Colonic mucosa (tissue), 4 donors: ENCODE measurements at places on chromosomes 7 and 10.

DNA sequence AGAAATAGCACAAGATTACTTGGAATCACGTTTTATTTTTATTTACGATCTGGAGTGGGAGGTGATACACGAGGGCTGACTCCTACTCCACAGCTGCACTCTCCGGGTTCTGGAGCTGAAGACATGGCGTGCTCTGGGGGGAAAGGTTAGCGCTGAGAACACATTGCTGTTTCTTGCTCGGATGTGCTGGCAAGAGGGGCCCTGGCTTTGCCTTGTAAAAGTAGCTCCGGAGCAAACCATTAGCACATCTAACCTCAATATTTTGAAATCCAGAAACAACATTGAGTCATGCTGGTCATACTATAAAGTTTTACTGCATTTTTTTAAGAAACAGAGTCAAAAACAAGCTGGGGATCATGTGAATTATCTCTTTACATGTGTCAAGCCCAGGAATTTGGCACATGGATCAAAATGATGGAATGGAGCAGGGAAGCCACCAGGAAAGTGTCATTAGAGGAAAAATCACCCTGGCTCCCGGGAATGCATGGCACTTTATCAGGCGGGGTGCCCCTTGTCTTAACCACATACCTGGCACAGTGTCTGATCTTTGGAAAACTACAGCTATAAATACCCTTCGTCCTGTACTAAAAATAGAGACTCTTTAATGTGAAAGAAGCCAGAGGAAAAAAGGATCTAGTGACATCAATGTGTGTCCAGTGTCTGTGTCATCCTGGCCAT lies 31.6 kb upstream of the LYZL1 start:
- DNase-seq, result no peak

DNA sequence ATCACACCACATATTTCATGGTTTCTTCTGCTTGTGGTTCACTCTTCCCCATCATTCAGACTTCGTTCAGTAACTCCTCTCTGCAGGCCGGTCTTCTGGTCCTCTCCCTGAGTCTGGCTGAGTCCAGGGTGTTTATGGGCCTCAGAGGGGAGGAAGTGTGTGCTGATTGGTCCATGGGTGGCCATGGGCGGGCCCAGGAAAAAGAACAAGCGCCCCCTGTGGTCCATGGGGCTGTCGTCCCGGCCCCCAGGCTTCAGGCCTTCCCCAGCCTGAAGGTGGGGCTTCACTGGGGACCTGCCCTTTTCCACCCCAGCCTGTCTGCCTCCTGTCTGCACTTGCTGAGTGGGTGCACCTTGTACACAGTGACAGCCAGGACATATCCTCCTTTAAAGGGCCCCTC lies 123.7 kb downstream of the VIPR2 start:
- no peak for DNase-seq

DNA sequence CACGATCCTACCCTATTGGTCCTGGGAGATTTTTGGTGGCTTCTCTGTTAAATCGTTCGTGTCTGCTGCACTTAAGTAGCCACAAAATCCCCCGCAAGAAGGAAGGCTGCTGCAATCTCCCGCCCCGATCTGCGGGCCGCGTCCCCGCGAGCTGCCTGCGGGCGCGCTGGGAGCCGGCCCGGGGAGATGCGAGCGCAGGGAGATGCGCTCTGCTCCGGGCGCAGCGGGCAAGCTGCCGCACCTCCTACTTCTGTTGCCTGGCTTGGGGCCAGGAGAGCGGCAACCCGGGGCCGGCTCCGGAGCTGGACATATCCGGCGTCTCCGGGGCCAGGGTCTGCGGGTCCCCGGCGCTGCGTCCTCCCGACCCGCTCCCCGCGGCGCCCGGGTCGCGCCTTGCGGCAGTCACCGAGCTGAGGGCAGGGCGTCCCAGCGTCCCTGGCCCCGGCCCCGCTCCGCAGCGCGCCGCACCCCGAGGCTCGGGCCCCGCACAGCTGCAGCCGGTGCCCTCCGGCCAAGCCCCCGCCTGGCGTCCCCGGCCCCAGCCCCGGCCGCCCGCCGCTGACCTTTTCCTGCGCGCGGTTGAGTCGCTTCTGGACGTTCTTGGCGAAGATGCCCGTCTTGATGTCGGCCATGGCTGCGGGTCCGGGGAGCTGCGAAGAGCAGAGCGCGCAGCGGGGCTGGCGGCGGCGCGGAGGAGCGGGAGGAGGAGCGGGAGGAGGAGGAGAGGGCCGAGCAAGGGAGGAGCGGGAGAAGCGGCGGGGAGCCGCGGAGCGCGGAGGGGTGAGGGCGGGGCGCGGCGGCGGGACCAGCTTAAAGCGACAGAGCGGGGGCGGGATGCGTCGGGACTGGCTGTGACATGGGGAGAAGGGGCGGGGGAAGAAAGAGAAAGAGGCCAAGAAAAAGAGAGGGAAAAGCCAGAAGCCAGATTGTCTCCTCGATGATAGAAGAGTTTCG lies at the start of gene AMPH:
Gene AMPH (minus strand): TSS at position 654 of the 954 bp plus-strand sequence. CDS start 22 bp downstream, at position 632.
- DNase-seq, result peak; percentile 32

DNA sequence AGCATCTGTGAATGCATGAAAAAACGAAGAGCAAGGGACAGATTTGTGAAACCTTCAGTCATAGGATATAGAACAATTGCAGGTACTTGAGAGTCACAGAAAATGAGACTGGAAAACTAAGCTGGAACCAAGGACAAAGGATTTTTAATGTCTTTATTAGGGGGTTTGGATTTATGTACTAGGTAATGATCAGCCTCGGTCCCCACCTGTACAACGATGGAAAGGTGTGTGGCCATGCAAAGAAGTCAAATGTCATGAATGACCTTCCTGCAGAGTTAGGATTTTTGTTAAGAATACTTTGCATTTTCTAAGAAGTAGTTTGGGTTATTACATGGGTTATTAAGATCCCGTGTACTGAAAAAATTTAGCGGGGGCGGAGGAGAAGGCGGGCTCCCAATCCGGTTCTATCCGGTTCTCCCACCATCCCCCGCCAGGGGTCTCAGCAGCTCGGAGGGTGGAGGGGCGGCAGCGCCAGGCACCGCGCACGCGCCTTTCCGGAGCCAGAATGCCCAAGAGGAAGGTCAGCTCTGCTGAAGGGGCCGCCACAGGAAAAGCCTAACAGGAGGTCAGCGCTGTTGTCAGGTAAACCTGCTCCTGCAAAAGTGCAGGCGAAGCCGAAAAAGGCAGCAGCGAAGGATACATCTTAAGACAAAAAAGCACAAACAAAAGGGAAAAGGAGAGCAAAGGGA lies 327.5 kb upstream of the PLXDC2 start:
- no peak for DNase-seq

DNA sequence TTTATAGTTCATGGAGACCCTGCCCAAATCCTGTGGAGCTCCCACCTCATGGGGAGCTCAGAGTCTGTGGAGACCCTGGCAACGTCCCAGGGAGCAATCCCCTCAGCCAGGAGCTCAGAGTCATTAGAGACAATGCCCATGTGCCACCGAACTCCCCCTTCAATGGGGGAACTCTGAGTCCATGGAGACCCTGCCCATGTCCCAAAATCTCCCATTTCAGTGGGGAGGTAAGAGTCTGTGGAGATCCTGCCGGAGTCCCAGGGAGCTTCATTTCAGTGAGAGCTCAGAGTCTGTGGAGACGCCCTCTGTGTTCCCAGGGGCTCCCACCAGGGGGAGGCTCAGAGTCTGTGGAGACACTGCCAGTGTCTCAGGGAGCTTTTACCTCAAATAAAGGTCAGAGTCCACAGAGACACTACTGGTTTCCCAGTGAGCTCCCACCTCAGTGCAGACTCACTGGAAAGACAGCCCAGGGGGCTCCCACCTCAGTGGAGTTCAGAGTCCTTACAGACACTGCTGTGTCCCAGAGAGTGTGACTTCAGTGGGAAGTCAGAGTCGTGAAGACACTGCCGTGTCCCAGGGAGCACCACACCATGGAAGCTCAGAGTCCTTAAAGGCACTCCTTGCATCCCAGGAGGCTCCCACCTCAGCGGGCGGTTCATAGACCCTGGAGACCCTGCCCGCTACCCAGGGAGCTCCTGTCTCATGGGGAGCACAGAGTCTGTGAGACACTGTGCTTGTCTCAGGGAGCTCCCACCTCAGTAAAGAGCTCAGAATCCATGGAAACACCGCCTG lies 5.0 kb downstream of the MYO1G start:
- DNase-seq, result peak; percentile 40

DNA sequence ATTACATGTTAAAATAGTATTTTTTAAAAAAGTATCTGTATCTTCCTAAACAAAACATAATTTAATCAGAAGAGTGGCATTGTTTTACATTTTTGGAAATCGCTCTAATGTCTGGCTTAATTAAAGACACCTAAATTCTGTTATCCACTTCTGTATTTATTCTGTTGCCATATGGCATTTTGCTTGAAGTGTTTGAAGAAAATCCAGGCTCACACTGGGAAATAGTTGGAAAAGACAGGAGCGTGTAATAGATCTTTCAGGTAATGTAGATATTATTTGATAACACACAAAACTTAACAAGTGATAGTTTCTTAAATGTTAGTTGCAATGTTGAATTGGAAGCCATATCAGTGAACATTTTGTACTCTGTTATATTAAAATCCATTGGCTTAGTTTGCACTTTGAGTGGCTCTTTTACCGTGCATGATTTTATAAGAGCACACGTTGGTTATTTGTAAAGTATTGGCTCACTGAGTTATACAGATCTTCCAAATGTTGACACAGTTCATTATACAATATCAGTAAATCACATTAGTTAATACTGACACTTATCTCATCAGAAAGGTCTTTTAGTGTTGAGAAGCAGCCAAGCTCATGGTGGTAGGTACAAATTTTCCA lies 128.4 kb upstream of the NPVF start:
- DNase-seq, result no peak

GRCh38 chr10:69160809-69161241 lies 19.2 kb upstream of the SUPV3L1 start:
- DNase-seq, result no peak

- no peak for DNase-seq
These were observed 885 bp upstream of the SYPL1 start for GRCh38 chr7:106112972-106113421.

GRCh38 chr7:124033095-124033806 lies 384 bp upstream of the TMEM229A start:
- DNase-seq, result no peak

DNA sequence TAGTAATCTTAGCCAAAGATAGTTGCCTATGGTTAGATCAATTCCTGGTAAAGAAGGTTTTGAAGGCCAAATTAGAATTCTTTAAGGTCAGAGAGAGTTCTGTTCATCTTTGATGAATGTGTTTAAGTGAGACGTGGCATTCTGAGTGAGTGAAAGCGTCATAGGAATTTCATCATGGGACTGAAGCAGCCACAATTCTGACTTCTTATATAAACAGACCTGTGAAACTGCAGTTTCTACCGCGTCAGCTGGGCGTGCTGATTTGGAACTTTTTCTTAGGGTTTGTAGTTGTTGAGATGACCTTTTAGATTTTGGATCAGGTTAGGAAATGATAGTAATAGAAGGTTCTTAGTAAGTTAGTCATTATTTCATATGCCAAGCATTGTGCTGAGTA lies 103.8 kb downstream of the CNNM2 start:
- DNase-seq, result no peak

GRCh38 chr7:80500325-80500724 lies 11.5 kb downstream of the GNAT3 start:
- no peak for DNase-seq

GRCh38 chr10:1677307-1677939 lies 59.9 kb downstream of the ADARB2 start:
- DNase-seq, result no peak

GRCh38 chr10:123884351-123884906 lies 7.2 kb downstream of the CPXM2 start:
- no peak for DNase-seq

- DNase-seq, result no peak
These were observed 24.1 kb downstream of the AMZ1 start for GRCh38 chr7:2711895-2712675.

DNA sequence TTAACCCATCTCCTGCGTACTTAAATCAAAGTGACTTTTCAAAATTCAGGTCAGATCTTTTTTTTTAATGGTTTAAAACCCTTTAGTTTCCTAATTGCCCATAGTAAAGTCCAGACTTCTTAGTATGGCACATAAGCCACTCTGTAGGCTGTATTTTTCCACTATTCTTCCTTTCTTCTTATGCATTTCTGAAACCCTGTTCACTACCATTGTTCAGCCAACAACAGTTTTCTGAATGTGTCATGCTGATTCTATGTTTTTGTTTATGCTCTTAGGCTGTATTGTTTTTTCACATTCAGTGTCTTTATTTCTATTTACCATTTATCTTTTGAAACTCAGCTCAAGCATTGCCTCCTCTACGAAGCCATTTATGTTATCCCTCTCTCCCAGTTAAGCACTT lies 26.7 kb downstream of the CCSER2 start:
- no peak for DNase-seq

- no peak for DNase-seq
These were observed 72.0 kb downstream of the VWA2 start for GRCh38 chr10:114311023-114311422.

- DNase-seq, result no peak
These were observed 91.4 kb downstream of the IPMK start for GRCh38 chr10:58175990-58176900.

GRCh38 chr7:18859318-18859717 lies 258.1 kb downstream of the TWIST1 start:
- DNase-seq, result no peak

DNA sequence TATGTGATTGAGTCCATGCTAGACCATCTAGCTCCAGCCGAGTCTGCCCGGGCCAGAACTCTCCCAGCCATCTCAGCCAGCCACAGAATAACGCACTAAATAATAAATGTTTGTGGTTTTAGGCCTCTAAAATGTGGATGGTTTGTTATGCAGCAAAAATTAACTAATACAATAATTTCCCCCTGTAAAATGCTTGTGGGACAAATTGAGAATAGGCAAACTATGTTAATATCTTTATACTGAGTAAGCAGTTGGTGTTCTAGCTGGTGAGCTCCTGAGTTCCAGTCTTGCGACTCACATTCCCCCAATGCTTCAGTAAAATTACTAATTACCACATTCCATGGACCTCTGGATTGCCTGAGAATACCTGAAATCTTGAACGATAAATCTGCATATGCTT lies 316.8 kb upstream of the NFE2L3 start:
- DNase-seq, result no peak

GRCh38 chr7:100825215-100825671 lies 2.1 kb downstream of the EPHB4 start:
- DNase-seq, result peak; percentile 51

- DNase-seq, result no peak
These were observed 37.6 kb downstream of the NPTX2 start for GRCh38 chr7:98654524-98655272.

GRCh38 chr10:113617086-113617485 lies 46.8 kb downstream of the NRAP start:
- DNase-seq, result no peak

DNA sequence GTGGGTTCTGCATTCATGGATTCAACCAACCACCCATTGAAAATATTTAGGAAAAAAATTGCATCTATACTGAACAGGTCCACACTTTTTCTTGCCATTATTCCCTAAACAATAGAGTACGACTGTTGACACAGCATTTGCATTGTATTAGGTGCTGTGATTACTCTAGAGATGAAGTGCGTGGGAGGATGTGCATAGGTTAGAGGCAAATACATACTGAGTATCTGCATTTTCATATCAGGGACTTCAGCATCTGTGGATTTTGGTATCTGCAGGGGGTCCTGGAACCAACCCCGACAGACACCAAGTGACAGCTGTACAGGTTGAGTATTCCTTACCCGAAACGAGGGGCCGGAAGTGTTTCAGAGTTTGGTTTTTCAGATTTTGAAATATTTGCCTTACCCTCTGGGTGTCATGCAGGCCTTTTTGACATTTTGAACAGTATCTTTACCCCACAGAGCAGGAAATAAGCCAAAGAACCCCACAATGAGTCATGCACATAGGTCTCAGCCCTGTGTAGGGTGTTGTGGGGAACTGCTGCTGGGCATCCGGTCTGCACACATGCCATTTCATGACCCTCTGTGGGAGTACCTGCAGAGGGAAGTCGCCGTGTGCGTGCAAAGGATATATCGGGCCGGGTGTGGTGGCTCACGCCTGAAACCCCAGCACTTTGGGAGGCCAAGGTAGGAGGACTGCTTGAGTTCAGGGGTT lies 14.5 kb downstream of the NUDT5 start:
- no peak for DNase-seq
